ENCODE measurements at places on chromosomes 11 and 22.

DNA sequence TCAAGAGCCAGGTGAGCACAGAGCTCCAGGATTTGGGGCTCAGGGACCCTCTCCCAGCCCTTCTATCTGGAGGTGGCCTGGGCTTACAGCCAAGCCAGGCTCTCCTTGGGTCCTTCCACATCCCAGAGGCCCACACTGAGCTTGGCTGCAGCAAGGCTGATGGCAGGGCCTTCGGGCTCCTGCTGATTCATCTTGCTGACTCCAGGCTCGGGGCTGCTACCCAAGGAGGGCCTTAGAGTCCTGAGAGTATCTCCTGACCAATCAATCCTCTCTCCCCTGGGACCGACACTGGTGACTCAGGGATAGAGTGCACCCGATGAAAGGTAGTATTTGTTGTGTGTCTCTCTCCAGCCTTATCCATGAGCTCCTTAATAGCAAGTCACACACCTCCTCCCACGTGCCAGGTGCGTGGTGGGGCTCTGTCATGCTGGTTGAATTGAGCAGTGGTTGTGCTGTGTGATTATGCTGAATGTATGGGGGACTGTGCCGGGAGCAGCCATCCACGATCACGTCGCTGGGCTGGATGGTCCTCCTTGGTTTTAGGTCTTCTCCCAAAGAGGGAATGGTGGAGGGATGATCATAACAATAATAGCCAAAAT is 62.3 kb downstream of the GRIK4 start:
- no peak for DNase-seq

DNA sequence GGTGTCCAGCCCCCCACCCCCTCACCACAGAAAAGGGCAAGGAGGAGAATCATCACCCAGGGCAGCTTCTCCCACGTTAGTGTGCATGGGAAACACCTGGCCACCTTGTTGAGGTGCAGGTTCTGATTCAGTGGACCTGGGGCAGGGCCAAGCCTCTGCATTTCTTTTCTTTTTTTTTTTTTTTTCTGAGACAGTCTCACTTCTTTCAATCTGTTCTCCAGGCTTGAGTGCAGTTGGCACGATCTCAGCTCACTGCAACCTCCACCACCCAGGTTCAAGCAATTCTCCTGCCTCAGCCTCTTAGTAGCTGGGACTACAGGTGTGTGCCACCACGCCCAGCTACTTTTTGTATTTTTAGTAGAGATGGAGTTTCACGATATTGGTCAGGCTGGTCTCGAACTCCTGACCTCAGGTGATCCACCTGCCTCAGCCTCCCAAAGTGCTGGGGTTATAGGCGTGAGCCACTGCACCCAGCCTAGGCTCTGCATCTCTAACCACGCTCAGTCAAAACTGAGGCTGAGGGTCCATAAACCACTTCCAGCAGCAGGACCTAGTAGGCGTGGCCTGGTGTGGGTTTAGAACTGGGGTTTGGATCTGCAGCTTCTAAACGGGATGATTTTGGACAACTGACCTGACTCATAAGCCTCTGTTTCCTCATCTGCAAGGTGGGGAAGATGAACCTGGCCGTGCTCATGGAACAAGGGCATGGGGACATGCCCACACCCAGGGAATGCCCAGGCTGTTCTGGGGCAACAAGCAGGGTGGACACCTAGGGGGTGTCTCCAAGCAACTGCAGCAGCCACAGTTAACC is 734 bp downstream of the ZP1 start:
- no peak for DNase-seq

GRCh38 chr11:11011617-11012016 is 153.8 kb upstream of the ZBED5 start:
- no peak for DNase-seq

DNA sequence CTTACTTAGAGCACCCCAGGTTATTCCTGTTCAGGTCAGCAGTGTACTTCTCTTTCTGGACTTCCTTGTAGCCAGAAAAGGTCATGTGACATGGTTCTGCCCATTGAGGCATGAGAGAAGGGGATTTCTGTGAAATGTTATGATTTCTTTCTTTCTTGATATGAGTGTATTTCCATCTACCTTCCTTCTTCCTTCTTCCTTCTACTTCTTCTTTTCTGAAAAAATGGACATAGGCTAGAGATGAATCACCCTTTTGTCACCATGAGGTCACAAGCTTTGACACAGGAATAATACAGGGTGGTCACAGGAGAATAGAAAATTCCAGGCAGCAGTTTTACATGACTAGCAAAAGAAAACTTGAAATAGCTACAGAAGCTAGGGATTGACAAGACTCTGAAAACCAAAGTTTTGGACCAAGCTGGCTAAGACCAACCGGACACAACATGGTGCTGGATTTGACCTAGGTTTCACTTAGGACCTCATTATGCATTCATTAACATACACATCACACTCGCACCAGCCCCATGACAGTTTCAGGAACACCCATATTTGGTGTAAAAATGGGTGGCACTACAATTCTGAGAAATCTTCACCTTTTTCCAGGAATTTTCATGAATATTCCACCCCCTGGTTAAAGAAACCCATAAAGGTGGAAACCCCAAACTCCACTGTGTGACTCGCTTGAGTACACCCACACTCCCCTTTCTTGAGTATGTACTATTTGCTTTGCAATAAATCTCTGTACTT is 21.2 kb upstream of the MAP6 start:
- no peak for DNase-seq

- DNase-seq, result peak; percentile 18
Observed at GRCh38 chr11:109851780-109852390, 241.3 kb upstream of the ZC3H12C start.

- DNase-seq, result no peak
Observed at GRCh38 chr22:36364255-36365019, 23.3 kb downstream of the MYH9 start.

- DNase-seq, result no peak
Observed at GRCh38 chr22:33666279-33666960, 253.9 kb downstream of the LARGE1 start.

GRCh38 chr11:69448471-69449284 is 32.8 kb upstream of the LINC01488 start:
- DNase-seq, result no peak

GRCh38 chr11:127950162-127950561 is 637.2 kb downstream of the ETS1 start:
- no peak for DNase-seq

GRCh38 chr11:112241486-112241885 is 15.3 kb downstream of the PTS start:
- peak; percentile 42 for DNase-seq

GRCh38 chr11:112570333-112570732 is 309.7 kb upstream of the PLET1 start:
- DNase-seq, result no peak

- no peak for DNase-seq
Observed at GRCh38 chr11:34346551-34346950, 11.3 kb downstream of the ABTB2 start.

DNA sequence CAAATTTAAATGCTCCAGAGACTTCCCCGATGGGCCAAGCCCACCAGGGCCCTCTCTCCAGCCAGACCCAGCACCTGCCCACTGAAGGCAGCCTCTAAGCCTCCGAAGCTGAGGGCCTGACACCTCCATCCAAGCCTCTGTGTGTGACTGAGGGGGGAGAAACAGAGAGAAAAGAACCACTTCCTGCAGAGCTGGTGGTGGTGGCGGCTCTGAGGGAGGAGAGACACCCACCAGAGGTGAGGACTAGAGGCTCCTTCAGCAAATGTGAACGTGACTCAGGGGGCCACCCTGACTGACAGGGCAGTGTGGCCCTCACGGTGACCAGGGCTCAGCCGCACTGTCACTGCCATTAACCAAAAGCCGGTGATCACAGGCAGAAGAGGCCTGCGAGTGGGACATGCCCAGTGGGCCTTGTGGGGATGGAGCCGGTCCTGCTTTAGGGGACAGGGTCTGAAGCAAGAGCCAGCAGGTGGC is 31.0 kb upstream of the CD5 start:
- no peak for DNase-seq

DNA sequence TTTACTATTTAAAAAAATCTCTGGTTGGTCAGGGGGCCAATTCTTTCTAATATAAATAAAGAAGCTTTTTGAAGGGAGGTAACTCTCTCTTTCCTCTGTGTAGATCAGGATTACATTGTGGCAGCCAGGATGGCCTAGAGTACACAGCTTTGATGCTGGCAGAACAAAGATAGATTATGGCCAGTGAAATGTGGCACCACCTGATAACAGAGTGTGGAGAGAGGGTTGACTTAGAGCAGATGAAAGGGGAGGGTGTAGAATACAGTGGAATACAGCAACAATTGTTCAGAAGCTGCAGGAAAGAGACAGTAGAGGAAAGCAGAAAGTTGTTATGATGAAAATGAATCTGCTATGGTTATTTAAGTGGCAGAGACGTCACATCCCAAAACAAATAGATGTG is 99.0 kb downstream of the FAR1 start:
- DNase-seq, result no peak

GRCh38 chr11:623999-624704 is 603 bp downstream of the CDHR5 start:
- DNase-seq, result no peak

DNA sequence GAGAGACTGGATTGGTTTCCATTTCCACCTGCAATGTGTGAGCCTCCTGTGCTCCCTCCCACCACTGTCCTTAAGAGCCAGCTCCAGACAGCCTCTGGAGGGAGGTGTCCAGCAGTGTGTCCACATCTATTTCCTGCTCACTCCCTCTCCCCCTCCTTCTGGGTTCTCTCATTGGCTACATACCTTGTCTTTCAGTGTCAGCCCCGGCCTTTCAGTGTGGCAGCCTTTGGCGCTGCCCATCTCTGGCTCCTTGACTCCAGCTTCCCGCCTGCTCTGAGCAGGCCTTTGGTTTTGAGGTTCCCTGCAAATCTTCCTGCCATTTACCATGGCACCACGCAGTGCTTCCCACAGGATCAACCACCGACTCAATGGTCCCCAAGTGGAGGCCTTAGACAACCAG is 19.0 kb upstream of the PTPRJ start:
- no peak for DNase-seq

GRCh38 chr11:46248289-46249102 is 29.0 kb upstream of the CREB3L1 start:
- DNase-seq, result peak; percentile 92

DNA sequence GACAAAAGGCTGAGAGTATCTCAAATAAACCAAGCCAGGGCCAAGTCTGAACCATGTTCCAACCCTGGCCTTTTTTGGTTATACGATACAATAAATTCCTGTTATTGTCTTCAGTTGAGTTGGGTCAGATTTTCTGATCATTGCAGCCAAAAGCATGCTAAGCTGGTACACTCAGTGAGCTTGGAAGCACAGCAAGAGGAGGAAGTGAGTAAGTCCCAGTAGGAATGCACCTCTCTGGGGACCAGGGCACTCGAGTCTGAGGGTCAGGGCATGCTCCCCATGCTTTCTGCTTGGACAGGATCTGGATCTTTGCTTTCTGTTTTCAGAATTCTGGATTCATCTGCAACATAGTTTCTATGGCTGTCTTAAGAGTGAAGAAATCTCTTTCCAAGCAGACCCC is 73.1 kb downstream of the TMPRSS5 start:
- DNase-seq, result peak; percentile 79

DNA sequence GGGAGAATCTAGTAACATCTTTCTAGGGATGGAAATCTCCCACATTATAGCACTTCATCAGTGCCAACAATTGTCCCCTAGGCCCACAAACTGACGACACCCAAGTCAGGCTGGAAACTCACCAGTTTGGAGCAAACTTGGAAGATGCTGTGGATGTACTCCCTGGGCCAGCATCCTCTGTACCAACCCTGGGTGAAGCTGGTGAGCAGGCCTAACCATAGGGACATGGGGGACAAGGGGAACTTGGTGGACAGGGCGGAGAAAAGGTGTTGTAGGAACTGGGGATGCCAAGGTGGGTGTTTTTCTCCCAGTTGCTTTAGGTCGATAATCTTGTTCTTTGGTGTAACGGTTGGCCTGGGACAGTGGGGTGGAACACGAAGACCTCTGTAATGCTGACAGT is 42.2 kb downstream of the DRG1 start:
- DNase-seq, result no peak

DNA sequence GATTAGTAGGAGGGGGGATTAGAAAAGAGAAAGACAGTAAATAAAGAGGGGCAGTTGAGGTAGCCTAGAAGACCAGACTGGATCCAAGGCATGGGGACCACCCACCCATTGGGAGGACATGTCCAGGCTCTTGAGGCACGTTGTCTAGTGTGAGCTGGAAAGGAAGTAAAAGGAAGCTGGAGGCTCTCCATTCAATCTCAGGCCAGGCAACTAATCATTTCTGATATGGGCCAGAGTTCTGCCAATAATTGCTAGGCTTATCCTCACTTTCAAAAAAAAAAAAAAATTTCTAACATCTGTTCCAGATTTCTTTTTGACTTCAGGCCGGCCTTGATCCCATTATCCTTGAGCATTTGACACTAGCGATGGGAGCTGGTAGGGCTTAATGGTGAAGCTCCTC is 476.1 kb downstream of the SOX6 start:
- DNase-seq, result no peak

- peak; percentile 24 for DNase-seq
Observed at GRCh38 chr11:130999086-130999485, 82.8 kb upstream of the SNX19 start.

- no peak for DNase-seq
Observed at GRCh38 chr11:68843052-68843561, 1.4 kb upstream of the CPT1A start.

- no peak for DNase-seq
Observed at GRCh38 chr22:16968218-16968595, 39.8 kb downstream of the GAB4 start.

DNA sequence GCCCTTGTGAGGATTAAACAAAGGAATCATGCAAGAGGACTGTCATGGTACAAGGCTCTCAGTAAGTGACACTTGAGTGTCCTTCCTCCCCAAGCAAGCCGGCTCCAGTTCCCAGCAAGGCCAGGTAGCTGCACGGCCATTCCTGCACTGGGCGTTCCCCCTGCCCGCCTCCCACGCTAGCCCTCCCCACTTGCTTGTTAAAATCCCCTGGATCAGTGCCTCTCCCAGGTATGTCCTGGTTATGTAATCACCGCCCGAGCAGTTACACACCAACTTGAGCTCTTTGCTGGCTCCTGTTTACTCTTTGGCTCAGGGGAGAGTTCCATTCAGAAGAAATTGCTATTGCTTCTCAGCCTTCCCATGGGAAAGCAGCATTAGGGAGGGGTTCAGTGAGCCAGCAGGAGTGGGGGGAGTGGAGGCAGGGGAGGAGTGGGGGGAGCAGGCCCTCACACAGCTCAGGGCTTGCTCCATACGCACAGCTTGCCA is 19.4 kb upstream of the MYEOV start:
- DNase-seq, result no peak
